ENCODE measurements at places on chromosomes 7 and 10.

GRCh38 chr10:76998451-76998850, 639.2 kb downstream of the KCNMA1 start:
- no peak for DNase-seq
- no peaks in the 10 kb centered on the region for H3K4me1 ChIP-seq
- H3K4me3 ChIP-seq = no peak overlapping the region
- H3K27me3 ChIP-seq = no peaks in the 10 kb centered on the region

DNA sequence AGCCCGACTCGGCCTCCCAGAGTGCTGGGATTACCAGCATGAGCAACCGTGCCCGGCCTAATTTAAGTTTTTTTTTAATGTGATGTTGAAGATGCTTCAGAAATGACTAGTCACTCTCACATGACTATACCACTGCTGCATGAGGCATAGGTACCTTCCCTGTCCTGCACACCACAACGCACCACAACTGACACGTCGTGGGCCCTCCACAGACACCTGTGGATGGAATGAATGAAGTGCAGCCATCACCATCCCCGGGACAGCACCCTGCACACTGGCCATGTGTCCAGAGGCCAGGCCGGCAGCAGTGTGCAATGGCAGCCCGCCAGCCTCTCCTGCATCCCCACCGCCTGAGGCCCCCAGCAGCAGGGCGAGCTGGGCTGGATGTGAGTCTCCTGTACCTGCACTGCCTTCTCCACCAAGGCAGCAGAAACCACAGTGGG, 55.1 kb downstream of the VOPP1 start:
- H3K27me3 ChIP-seq = no peaks in the 10 kb centered on the region
- H3K4me1 ChIP-seq = peaks cover 11% of the 10 kb centered on the region
- peaks cover 20% of the 10 kb centered on the region for H3K36me3 ChIP-seq
- no peak overlapping the region for H3K27ac ChIP-seq
- DNase-seq = no peak
- no peak overlapping the region for H3K4me3 ChIP-seq

DNA sequence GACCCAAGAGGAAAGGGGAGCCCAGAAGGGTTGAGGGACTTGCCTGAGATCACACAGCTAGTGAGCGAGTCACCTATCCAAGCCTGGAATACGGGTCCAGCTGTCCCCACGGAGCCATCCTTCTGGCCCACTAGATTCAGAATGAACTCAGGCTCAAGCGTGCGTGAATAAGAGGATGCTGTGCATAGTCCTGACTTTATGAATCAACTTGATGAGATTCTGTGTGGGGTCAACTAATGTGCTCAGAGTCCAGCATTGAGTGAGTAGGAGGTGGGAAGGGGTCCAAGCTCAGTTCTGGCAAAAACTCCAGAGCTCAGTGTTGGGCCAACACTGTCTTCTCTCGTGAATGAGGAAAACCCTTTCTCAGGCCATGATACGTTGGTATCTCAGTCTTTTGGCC, 41.4 kb downstream of the CAMK1D start:
- no peaks in the 10 kb centered on the region for H3K4me1 ChIP-seq
- H3K4me3 ChIP-seq = no peak overlapping the region
- H3K27ac ChIP-seq = no peak overlapping the region
- H3K36me3 ChIP-seq = no peaks in the 10 kb centered on the region
- H3K27me3 ChIP-seq = no peaks in the 10 kb centered on the region

- H3K4me1 ChIP-seq = peaks cover 5% of the 10 kb centered on the region
- no peaks in the 10 kb centered on the region for H3K36me3 ChIP-seq
- H3K27ac ChIP-seq = no peak overlapping the region
- H3K4me3 ChIP-seq = no peak overlapping the region
- H3K27me3 ChIP-seq = no peaks in the 10 kb centered on the region
- no peak for DNase-seq
Observed at GRCh38 chr7:28095231-28095630, 85.4 kb downstream of the JAZF1 start.

GRCh38 chr7:6489612-6490011, 41.9 kb upstream of the DAGLB start:
- H3K27me3 ChIP-seq = no peaks in the 10 kb centered on the region
- no peak overlapping the region for H3K27ac ChIP-seq
- no peak overlapping the region for H3K4me3 ChIP-seq
- no peaks in the 10 kb centered on the region for H3K36me3 ChIP-seq
- DNase-seq = no peak

- H3K36me3 ChIP-seq = no peaks in the 10 kb centered on the region
- H3K4me3 ChIP-seq = no peak overlapping the region
- no peaks in the 10 kb centered on the region for H3K27me3 ChIP-seq
- H3K27ac ChIP-seq = no peak overlapping the region
- peaks cover 7% of the 10 kb centered on the region for H3K4me1 ChIP-seq
- no peak for DNase-seq
Observed at GRCh38 chr10:62230344-62231121, 38.1 kb downstream of the RTKN2 start.

DNA sequence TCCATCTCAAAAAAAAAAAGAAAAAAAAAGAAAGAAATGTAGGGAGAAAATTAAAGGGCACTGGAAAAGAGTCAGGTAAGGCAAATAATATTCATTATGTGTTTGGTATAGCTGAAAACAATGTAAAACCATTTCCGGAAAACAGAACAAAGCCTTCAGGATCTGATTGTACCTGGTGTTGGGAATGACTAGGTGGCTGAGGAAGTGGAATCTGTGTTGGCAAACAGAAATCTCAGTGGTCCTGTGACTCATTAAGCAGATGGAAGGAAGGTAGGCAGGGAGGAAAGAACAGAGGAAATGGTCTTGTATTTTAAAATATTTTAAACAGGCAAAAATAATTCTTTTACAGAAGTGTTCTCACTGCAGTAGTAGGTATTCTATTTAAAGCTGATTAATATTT, 55.7 kb upstream of the GATA3 start:
- H3K4me3 ChIP-seq = no peak overlapping the region
- no peaks in the 10 kb centered on the region for H3K27me3 ChIP-seq
- H3K4me1 ChIP-seq = no peaks in the 10 kb centered on the region
- no peaks in the 10 kb centered on the region for H3K36me3 ChIP-seq
